Glutamatergic neuron (in vitro differentiated cells): ENCODE measurements at places on chromosomes 16 and 17. TPM values are rescaled to one million over a fixed set of nuclear protein-coding genes. Genes with fewer than 3 reads are reported as not detected.
A peak's percentile ranks its signal among the peaks of the same experiment; 100 is the strongest.

- H3K36me3 ChIP-seq: no peaks in the 10 kb centered on the region
- H3K27me3 ChIP-seq: peaks cover 4% of the 10 kb centered on the region
- no peak for DNase-seq
- H3K4me3 ChIP-seq: no peak overlapping the region
- peaks cover 10% of the 10 kb centered on the region for H3K4me1 ChIP-seq
These were observed 13.2 kb downstream of the GLIS2 start for GRCh38 chr16:4328782-4329775.

GRCh38 chr17:38466346-38467315 is 38.4 kb downstream of the ARHGAP23 start:
- H3K4me1 ChIP-seq: peaks cover 20% of the 10 kb centered on the region
- peaks cover 8% of the 10 kb centered on the region for H3K36me3 ChIP-seq
- H3K4me3 ChIP-seq: no peak overlapping the region
- no peak for DNase-seq
- H3K27me3 ChIP-seq: peaks cover 19% of the 10 kb centered on the region

RUNDC3A gene
- total RNA-seq: 282 TPM

DNA sequence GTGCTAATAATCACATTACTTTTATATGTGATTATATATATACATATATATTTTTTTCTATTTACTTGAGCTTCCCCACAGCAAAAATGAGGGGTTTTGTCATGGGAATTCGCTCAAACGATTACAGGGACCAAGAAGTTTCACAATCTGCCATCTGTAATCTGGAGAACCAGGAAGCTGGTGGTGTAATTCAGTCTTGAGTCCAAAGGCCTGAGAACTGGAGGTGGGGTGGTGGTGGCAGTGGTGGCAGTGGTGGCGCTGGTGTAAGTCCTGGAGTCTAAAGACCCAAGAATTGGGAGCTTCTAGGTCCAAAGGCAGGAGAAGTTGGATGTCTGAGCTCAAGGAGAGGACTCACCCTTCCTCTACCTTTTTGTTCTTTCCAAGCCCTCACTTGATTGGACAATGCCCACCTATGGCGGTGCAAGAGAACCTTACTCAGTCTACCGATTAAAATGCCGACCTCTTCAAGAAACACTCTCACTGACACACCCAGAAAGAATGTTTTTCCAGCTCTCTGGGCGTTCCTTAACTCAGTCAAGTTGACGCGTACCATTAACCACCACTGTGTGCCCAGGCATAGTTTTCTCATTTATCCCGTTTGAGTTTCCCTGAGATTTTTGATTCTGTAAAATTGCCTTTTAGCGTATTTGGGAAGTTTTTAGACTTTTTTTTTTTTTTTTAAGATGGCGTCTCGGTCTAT is 31.9 kb downstream of the POLR2A start:
- H3K27me3 ChIP-seq: no peaks in the 10 kb centered on the region
- DNase-seq: no peak
- no peaks in the 10 kb centered on the region for H3K4me1 ChIP-seq
- no peak overlapping the region for H3K27ac ChIP-seq
- H3K4me3 ChIP-seq: no peak overlapping the region
- no peaks in the 10 kb centered on the region for H3K36me3 ChIP-seq

DNA sequence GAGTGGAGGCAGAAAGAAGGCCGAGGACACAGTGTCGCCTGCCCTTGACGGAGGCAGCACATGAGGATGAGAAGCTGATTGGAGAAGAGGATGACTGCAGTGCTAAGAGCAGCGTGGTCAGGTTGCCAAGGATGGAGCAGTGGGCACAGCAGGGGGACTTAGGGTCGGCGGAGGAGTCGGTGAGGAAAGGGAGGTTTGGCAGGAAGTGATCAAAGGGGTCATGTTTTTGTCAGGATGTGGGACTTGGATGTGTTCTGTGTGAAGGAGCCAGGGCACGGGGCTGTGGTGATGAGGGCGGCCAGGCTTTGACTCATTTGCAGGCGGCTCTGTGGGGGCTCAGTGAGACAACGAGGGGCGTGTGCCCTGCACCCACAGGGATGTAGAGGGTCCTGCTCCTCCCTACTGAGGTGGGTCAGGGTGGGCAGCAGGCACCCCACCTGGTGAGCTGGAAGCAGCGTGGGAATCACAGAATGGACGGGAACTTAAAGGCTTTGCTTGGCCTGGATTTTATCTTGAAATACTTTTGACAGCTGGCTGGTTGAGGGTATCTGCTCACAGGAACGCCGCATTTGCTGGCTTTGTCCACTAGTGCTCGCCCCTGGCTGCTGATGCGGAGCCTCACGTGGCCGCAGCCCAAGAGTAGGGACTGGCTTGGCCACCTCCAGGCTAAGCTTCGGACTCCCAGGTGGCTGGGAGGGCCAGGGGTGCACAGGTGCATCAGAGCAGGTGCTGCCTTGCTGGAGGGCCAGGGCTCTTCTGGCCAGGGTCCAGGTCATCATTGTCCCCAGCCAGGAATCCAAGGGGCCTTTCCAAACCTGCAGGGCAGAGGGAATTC is 6.0 kb downstream of the MPG start:
- H3K4me1 ChIP-seq: peaks cover 2% of the 10 kb centered on the region
- peaks cover 8% of the 10 kb centered on the region for H3K27me3 ChIP-seq
- no peak overlapping the region for H3K27ac ChIP-seq
- H3K36me3 ChIP-seq: no peaks in the 10 kb centered on the region

CNGB1 gene
- total RNA-seq: 0.91 TPM

DNA sequence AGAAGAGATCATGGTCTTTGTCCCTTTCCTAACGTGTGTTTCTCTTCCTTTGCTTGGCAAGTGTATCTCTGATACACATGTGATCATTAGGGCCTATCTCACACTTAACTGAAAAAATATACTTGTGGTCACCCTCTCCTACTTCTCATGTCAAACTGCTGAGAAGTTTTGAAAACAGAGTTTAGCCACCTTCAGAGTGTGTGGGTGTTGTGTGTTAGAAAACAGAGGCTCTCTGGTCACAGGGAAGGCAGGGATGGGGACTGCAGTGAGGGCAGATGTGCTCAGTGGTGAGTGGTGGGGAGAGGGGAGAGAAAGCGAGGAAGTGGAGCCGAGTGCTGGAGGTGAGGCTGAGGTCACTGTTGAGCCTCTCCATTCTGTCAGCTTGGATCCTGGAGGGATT is 29.4 kb downstream of the GRB7 start:
- peaks cover 9% of the 10 kb centered on the region for H3K36me3 ChIP-seq
- H3K27ac ChIP-seq: no peak overlapping the region
- peaks cover 4% of the 10 kb centered on the region for H3K27me3 ChIP-seq
- DNase-seq: no peak
- H3K4me1 ChIP-seq: peaks cover 1% of the 10 kb centered on the region

DNA sequence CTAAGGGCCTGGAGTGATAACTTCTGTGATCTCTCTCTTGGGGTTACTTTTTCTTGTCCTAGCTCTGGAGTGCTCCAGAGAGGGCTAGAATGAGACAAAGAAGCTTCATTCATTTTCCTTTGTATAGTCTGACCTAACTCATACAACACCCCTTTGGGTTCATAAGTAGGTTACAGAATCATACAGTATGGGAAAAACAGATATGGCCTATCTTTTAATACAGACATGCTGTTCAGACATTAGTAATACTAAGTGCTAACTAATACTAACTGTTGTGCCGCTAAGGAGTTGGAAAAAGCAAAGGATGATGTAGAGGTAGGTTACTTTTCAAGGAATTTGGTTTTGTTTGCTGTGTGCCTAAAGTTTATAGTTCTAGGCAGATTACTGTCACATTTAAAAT is 84.7 kb downstream of the NLK start:
- H3K4me1 ChIP-seq: no peaks in the 10 kb centered on the region
- H3K4me3 ChIP-seq: no peak overlapping the region
- no peak overlapping the region for H3K27ac ChIP-seq
- no peaks in the 10 kb centered on the region for H3K36me3 ChIP-seq
- no peak for DNase-seq
- no peaks in the 10 kb centered on the region for H3K27me3 ChIP-seq

KRT222 gene
- total RNA-seq: 1.3 TPM

PCYT2 gene
- 63.0 TPM for total RNA-seq

DNA sequence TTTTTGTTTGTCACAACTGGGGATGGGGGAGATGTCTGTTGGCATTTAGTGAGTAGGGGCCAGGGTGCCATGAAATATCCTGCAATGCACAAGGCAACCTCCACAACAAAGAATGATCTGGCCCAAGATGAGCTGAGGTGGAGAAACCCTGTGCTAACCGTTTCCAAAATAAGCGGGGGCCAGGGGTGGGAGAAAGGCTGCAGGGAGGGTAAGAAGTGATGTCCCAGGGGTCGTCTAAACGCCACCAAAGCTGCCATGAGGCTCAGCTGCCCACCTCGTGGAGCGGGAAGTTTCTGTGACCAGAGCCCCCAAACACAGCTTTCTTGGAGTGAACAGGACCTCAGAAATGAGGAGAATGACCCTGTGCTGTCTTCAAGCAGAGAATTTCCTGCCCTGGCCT is 76.5 kb upstream of the CDH5 start:
- no peak overlapping the region for H3K4me3 ChIP-seq
- H3K36me3 ChIP-seq: no peaks in the 10 kb centered on the region
- H3K27ac ChIP-seq: no peak overlapping the region
- no peaks in the 10 kb centered on the region for H3K4me1 ChIP-seq

DNA sequence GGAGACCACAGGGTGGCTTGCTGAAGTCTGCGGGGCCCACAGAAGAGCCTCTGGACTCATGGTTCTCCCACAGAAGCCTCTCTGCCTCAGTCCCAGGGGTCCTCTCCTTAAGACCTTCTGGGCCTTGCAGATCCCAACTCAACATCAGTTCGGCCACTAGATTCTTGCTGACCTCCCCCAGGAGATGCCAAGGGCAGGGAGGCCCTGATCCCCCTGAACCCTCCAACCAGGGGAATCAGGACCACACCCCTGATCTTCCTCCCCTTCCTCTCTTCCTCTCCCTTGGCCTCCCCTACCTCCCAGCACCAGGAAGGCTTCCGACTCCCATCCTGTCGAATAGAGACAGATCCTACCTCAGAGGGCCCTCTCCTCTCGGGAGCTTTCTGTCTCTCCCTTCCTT is 53.4 kb downstream of the NOS2 start:
- no peak overlapping the region for H3K4me3 ChIP-seq
- H3K36me3 ChIP-seq: no peaks in the 10 kb centered on the region
- H3K27ac ChIP-seq: no peak overlapping the region
- H3K27me3 ChIP-seq: peaks cover 10% of the 10 kb centered on the region
- no peak for DNase-seq

GRCh38 chr17:67078292-67078691 is 33.9 kb downstream of the CACNG1 start:
- no peaks in the 10 kb centered on the region for H3K4me1 ChIP-seq
- DNase-seq: no peak
- H3K27me3 ChIP-seq: no peaks in the 10 kb centered on the region
- H3K36me3 ChIP-seq: no peaks in the 10 kb centered on the region
- no peak overlapping the region for H3K4me3 ChIP-seq

DNA sequence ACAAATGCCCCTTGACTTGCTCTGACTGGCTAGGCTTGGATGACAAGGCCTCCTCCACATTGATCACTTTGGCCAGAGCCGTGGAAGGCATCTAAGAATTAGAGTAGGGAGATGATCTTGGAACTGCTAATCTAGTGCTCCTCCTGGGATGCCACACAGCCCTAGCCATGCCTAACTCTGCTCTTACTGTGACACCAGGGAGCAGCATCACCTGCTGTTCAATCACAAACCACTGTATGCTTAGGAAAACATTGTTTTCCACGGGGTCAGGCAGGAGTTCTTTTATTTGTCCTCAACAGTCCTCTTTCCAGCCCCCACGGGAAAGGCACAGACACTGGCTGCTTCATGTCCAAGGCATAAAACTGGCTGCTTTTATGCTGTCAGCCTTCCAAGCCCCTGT is 46.3 kb downstream of the C16orf78 start:
- H3K4me3 ChIP-seq: no peak overlapping the region
- H3K4me1 ChIP-seq: peaks cover 10% of the 10 kb centered on the region
- H3K27me3 ChIP-seq: peaks cover 4% of the 10 kb centered on the region
- H3K27ac ChIP-seq: no peak overlapping the region
- DNase-seq: no peak

DNA sequence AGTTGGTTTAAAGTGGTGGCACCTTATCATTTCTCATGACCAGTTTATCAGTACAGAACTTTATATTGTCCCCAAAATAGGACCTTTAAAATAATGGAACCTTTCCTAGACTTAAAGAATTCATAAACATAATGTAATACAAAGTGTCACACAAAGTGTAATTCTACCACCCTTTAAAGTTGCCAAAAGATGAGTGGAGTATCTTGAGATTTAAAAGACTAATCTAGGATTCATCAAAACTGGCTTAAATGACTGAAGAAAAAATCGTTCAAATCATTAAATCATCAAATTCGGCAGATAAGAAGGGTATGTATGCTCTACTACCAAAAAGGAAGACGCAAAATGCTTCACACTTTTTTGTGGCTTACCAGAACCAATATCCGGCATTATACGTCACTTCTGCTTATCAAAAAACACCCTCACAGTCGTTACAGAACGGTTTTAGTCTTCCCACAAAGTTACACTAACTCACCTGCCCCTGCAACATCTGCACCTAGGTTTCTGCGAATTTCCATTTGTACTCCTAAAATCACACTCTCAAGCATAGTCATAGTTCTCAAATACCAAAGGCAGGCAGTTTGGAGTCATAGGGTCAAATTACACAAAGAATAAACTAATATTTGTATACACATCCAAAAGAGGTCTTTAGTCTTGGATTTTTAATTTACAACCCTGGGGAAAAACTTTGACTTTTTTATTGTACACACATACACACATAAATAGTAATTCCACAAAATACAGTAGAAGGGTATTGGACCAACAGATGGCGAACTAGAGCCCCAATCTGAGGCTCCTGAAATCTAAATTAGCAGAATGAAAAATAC is 1.4 kb upstream of the KANSL1 start:
- peak overlapping the region; percentile 93 for H3K27ac ChIP-seq
- peaks cover 20% of the 10 kb centered on the region for H3K4me1 ChIP-seq
- peak overlapping the region; percentile 63 for H3K4me3 ChIP-seq
- peaks cover 7% of the 10 kb centered on the region for H3K36me3 ChIP-seq

GDPD3 gene
- 4.9 TPM for total RNA-seq

DNA sequence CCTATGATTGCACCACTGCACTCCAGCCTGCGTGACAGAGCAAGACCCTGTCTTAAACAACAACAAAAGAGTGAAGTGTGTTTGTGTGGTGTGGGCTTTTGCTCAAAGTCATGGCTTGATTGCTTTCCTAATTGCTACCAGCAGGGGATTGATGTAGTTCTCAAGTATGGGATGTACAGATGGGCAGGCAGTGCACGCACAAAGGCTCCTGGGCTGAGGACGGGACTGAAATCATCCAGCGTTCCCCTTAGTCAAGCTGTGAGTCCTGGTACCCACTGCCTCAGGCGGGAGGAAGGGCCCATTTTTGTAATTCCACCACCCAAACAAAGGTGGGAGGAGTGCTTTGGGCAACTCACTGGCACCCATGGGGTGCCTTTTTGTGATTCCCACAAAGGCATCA is 47.3 kb downstream of the GDE1 start:
- H3K4me3 ChIP-seq: no peak overlapping the region
- H3K27ac ChIP-seq: no peak overlapping the region
- no peaks in the 10 kb centered on the region for H3K27me3 ChIP-seq
- no peaks in the 10 kb centered on the region for H3K36me3 ChIP-seq
- no peaks in the 10 kb centered on the region for H3K4me1 ChIP-seq
- no peak for DNase-seq

DNA sequence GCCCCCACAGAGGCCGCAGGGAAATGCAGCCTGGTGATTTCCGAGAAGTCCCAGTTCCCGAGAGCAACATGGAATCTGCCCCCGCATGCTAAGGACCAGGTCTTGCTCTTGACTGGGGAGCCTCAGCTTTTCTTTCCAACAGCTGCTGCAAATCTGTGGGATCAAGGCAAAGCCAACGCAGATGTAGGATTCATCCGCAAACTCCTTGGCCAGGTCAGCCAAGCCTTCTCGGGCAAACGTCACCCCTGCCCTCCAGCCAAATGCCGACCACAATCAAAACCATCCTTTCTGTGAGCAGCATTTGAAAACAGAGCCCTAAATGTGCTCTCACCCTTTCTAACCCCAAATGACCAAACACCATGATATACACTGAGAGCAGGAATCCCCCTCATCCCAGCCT is 54.0 kb downstream of the MRM3 start:
- peaks cover 9% of the 10 kb centered on the region for H3K36me3 ChIP-seq
- H3K27me3 ChIP-seq: peaks cover 16% of the 10 kb centered on the region
- DNase-seq: no peak
